HTR-8/SVneo (cell line): ENCODE measurements at places on chromosomes 3 and 15.

DNA sequence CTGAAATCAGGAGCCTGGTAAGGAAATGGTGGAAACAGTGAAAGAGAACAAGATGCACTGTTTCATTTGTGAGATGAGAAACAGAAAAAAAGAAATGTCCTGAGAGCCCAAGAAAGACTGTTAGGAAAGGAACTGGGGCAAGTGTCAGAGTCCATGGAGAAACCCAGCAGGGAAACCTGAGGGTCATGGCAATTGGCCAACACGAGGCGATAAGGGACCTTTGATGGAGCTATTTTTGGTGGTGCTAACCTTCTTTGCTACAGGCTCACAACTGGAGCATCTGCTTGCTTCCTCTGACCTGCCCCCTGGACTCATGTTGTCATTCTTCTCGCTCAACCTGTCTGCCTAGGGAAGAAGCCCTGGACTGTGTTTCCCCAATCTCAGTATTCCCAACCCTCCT lies 4.2 kb upstream of the TMEM41A start:
- DNase-seq, result no peak

GRCh38 chr3:126051741-126052140 lies 32.2 kb downstream of the SLC41A3 start:
- DNase-seq, result no peak

DNA sequence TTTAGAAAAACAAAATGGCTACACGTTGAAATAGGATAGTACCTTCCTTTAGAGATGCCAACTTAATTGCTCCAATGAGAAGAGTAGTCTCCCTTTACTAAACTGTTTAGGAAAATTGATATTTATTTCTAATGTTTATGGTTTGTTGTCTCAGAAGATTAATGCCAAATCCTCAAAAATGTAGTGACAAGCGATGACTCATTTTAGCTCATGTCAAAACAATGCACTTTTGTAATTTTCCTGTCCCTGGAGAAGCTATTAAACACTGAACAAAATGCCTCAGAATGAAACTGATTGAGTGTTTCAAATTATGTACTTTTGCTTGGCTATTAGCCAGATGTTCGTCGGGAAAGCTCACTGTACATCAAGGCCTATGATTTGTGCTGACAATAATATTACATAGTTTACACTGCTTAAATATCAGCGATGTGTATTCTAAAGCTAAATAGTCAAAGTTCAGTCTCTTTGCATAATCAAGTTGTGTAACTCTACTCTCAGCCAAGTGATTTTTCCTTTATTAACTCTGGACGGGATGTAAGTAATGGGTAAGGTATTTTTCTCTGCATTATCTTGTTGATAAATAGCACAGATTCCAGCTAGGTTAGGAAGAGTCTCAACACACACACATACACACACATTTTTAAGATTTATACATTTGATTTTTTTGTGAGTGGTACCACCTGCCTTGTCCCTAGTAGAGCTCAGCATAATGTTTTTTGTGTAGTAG lies 83.7 kb downstream of the CMSS1 start:
- peak; percentile 54 for DNase-seq

- no peak for DNase-seq
Observed at GRCh38 chr3:146975476-146975875, 370.3 kb upstream of the PLSCR5 start.

DNA sequence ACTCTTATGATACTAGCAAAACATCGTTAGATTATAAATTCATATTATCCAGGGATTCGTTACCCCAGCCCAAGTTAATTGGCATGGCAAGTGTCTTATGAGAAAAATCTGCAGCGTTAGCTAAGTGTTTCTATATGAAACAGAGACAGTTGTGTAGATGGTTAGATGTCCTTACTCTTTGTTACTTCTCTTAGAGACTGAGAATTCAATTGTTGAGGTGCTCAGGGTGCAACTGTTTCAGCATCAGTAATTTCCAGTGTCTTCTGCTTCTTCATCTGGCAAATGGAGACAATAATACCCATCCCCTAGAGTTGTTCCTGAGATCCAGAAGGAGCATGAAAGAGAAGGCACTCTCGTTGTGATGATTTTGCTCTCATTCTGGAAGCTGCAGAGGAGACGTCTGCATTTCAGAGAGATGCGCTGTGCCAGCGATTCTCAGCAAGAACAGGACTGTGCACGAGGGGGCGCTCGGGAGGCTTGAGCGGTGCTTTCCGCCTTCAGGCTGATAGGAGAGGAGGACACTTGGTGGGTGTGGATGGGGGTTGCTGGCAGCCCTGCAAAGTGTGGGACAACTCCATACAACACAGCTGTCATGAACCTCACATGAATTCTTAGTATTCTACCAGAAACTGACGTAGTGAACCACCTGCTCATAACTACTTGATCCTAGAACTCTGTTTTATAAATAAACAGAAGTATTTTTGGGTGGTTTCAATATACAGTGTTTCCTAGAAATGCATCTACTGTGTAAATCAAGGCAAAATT lies 39.7 kb upstream of the SPSB4 start:
- peak; percentile 65 for DNase-seq

DNA sequence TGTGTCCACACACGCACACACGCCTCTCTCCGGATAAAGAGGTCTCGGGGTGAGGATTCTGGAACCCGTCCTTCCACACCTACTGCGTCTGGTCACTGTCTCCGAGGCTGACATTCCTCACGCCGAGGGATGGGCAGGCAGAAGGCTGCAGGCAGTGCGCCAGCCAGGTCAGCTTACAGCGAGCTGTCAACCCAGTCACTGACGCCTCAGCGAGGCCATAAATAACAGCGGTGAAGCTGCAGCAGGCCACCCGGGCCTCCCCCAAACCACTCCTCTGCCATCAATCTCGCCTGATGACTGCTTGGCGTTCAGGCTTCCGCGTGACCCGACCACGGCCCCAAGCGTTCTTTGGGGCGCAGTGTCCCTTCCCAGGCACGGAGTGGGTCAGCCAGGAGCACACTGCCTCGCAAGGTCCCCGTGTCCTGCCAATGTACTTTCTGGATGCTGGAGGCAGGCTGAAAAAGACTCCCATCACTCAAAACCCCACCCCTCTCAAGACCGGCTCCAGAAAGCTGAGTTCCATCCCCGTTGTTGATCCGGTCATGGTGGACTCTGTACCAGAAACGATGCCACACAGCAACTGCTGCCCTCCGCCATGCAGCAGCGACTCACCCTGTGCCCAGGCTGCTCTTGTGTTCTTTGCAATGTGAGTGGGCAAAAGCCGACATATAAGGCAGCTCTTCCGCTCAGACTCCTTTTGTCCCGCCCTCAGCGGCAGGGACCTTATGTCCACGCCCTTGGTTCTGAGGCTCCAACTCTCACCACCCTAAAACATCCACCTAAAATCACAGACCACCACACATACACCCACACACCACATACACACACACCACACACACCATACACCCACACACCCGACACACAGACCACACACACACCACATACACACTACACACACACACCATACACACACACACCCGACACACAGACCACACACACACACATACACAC lies 27.1 kb downstream of the CPN2 start:
- DNase-seq, result peak; percentile 90

GRCh38 chr15:38226608-38227266 lies 25.9 kb upstream of the SPRED1 start:
- peak; percentile 30 for DNase-seq

- DNase-seq, result no peak
Observed at GRCh38 chr15:72923289-72923688, 129.0 kb upstream of the NEO1 start.
